Bronchial epithelial cell (primary cell): ENCODE measurements at places on chromosomes 7 and 10. TPM values are rescaled to one million over a fixed set of nuclear protein-coding genes. Genes with fewer than 3 reads are reported as not detected.

The BTBD16 gene
- 0.13 and 0.26 TPM in 2 replicates for total RNA-seq

The HILPDA gene
- 41.1 and 70.4 TPM in 2 replicates for total RNA-seq

The ACHE gene
- total RNA-seq = 0.13 TPM in 1 of 2 replicates, not detected in the other

The UNCX gene
- total RNA-seq = not detected in 2 replicates

The PNLIPRP3 gene
- total RNA-seq = 53.2 and 67.8 TPM in 2 replicates

The AMPH gene
- not detected in 2 replicates for total RNA-seq

The OR2A1 gene
- total RNA-seq = not detected in 2 replicates

The FAM237B gene
- not detected in 2 replicates for total RNA-seq

The HOXA11 gene
- not detected in 2 replicates for total RNA-seq

The PNLIPRP2 gene
- not detected in 2 replicates for total RNA-seq

The MET gene
- total RNA-seq = 135 and 156 TPM in 2 replicates

The AGR2 gene
- total RNA-seq = 118 and 163 TPM in 2 replicates

The KLF14 gene
- under 0.01 TPM in 1 of 2 replicates, not detected in the other for total RNA-seq

The OR2A7 gene
- total RNA-seq = 0.53 and 1.7 TPM in 2 replicates

The VWDE gene
- 1.1 and 3.6 TPM in 2 replicates for total RNA-seq

The CYP2E1 gene
- under 0.01 and 0.26 TPM in 2 replicates for total RNA-seq

The VSTM4 gene
- total RNA-seq = under 0.01 TPM in 2 replicates

The JCAD gene
- total RNA-seq = under 0.01 TPM in 1 of 2 replicates, not detected in the other

The RELN gene
- 0.13 TPM in 1 of 2 replicates, not detected in the other for total RNA-seq
